Fibroblast of villous mesenchyme (primary cell): ENCODE measurements at places on chromosomes 5 and 9. TPM values are rescaled to one million over a fixed set of nuclear protein-coding genes. Genes with fewer than 3 reads are reported as not detected.

ROR2 gene
- total RNA-seq, result 3.0 and 5.2 TPM in 2 replicates

SAPCD2 gene
- total RNA-seq, result 5.2 TPM in 2 replicates

IL3 gene
- total RNA-seq, result not detected in 2 replicates

PCDH12 gene
- total RNA-seq, result under 0.01 TPM in 1 of 2 replicates, not detected in the other

AJM1 gene
- total RNA-seq, result 0.86 and 1.3 TPM in 2 replicates

CAAP1 gene
- total RNA-seq, result 17.4 and 29.4 TPM in 2 replicates

RUSC2 gene
- total RNA-seq, result 24.2 and 33.2 TPM in 2 replicates

CSF1R gene
- total RNA-seq, result under 0.01 TPM in 2 replicates

RETREG1 gene
- total RNA-seq, result 0.64 and 1.7 TPM in 2 replicates

DBN1 gene
- 201 and 214 TPM in 2 replicates for total RNA-seq

BRINP1 gene
- under 0.01 TPM in 2 replicates for total RNA-seq

NUTM2G gene
- not detected in 2 replicates for total RNA-seq

BAG1 gene
- total RNA-seq, result 9.1 and 21.6 TPM in 2 replicates

FOXI1 gene
- total RNA-seq, result not detected in 2 replicates

ANKRD31 gene
- under 0.01 and 0.32 TPM in 2 replicates for total RNA-seq

HSDL2 gene
- total RNA-seq, result 29.3 and 55.3 TPM in 2 replicates

CCL27 gene
- total RNA-seq, result not detected in 2 replicates
